ENCODE measurements at places on chromosomes 11 and 22.

- DNase-seq, result no peak
These were observed 141.7 kb downstream of the CHST1 start for GRCh38 chr11:45523760-45524159.

GRCh38 chr11:44915621-44916020 lies 35.1 kb downstream of the TP53I11 start:
- no peak for DNase-seq

DNA sequence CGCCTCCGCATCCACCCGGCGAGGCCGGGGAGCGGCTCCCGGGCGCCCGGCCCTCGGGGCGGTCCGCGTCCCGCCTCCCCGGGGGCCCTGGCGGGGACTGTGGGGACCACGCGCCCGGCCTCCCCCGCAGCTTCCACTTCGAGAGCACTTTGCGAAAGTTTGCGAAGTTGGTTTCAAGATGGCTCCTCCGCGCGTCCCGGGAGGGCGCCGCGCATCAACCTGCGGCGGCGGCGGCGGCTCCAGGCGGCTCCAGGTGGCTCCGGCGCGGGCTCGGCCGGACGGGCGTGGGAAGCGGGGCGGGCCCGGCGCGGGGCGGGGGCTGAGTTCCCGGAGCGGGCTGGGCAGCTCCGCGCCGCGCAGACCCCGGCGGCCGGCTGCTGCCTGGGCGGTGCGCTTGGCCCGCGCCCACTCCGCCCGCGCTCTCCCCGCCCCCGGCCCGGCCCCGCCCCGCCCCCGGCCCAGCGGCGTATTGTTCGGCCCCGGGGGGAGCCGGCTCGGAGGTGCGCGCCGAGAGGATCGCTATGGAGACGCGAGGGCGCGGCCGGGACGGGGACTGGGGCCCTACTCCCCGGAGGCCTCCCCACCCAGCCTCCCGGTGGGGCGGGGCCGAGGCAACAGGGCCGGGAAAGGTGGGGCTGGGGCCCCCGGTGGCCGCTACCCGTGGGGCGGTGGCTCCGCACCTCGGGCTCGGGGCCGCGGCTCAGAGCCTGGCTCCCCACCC lies at the start of gene CELSR1:
Gene CELSR1 (minus strand): TSS at position 396 of the 721 bp plus-strand sequence. CDS start 450 bp downstream, outside the sequence.
- DNase-seq, result no peak

GRCh38 chr11:80188076-80188627 lies 747.3 kb upstream of the TENM4 start:
- no peak for DNase-seq

- no peak for DNase-seq
These were observed 22.7 kb downstream of the OR5A2 start for GRCh38 chr11:59403546-59403945.

All from urinary bladder (tissue), 4 donors.